GOT3 (cell line): ENCODE measurements at places on chromosomes 6 and 20.

DNA sequence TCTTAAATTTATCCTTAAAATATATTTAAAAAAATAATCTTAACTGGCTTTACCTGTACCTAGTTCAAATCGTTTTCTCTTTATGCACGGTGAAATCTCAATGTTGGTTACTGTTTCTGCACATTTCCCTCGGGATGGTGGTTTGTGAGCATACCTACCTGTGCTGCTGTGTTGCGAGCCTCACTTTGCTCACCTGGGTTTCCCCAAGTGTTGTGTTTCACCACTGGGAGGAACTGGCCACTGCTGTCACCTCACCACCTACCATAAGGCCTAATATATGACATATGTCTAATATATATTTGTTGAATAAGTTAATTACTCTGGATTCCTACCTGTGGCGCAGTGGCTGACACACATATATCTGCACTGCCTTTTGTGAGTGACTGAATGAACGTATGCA lies 493.5 kb upstream of the FLRT3 start:
- no peak for DNase-seq

GRCh38 chr20:62734881-62735280 lies 26.2 kb downstream of the NTSR1 start:
- DNase-seq: no peak

DNA sequence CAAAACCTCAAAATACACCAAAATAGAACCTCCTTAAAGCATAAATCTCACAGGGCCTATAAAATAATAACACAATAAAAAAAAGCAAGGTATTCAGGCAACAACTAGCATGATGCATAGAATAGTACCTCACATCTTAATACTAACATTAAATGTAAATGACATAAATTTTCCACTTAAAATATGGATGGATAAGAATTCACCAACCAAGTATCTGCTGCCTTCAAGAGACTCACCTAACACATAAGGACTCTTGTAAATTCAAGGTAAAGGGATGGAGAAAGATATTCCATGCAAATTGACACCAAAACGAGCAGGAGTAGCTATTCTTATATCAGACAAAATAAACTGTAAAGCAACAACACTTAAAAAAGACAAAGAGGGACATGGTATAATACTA lies 52.2 kb downstream of the PERP start:
- no peak for DNase-seq

GRCh38 chr20:45405571-45406259 lies 2.4 kb upstream of the DBNDD2 start:
- DNase-seq: no peak

DNA sequence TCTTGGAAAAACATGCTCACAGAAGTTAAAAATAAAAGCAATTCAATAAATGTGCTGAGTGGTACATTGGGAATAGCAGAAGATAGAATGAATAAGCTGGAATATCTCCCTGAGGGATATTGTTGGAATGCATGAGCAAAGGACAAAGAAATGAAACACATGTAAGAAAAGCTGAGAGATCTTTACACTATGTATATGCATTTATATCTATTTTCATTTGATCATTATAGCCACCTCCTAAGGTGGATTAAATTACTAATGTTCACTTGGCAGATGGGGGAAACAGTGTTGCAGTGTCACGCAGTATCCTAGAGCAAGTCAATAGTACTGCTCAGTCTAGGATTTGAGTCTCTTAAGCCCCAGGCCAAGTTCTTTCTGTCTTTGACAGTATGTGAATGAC lies 542.0 kb upstream of the MARCKS start:
- DNase-seq: no peak

GRCh38 chr6:101478891-101479290 lies 85.4 kb downstream of the GRIK2 start:
- no peak for DNase-seq

DNA sequence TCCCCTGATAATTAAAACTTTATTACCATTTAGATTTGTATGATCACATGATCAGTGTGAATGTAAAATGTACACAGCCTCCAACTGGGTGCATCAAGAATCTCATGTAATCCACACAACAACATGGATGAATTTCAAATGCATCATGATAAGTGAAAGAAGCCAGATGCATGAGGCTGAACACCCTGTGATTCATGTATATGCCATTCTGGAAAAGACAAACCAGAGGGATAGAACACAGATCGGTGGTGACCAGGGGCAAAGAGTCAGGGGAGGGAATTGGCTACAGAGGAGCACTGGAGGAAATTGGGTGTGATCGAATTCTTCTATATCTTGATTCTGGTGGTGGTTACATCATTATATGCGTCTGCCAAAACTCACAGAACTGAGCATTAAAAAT lies 170.7 kb upstream of the SLC24A3 start:
- no peak for DNase-seq

DNA sequence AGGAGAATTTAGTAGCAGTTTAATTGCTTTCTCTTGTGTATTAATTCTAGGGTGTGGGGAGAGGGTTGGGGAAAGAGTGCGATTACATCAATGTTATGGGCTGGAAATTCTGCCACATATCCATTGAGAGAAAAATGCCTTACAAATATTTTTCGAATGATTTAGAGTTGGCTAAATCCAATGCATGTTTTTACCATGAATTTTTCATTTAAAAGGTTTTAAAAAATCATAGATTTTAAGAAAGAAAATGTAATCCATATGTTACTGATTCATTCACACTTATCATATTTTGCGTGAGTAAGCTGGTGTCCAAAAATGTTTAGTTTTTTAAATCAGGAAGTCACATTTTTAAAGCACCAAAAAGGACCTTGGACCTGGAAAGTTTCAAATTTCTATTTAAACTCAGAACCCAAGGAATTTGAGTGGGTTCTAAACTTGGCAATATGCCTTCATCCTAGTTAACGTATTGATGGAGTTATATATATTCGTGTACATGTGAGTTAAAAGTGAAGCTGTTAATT lies 627.4 kb upstream of the CITED2 start:
- DNase-seq: no peak

DNA sequence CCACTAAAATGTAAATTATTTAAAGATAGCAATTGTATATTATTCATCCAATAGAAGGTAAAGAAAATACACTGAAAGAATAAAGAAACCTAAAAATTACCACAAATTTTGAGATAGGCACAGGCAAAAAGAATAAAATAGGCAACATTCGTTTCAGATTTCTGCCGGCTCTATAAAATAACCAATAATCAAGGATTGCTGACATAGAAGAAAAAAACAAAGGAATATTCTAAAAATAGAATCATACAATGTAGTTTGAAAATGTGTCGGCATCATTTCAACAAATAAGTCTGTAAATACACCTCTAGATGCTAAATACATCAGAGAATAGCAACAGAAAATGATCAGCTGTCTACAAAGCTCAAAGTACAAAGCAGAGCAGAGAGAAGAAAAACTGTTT lies 973.3 kb downstream of the EPHA7 start:
- no peak for DNase-seq

DNA sequence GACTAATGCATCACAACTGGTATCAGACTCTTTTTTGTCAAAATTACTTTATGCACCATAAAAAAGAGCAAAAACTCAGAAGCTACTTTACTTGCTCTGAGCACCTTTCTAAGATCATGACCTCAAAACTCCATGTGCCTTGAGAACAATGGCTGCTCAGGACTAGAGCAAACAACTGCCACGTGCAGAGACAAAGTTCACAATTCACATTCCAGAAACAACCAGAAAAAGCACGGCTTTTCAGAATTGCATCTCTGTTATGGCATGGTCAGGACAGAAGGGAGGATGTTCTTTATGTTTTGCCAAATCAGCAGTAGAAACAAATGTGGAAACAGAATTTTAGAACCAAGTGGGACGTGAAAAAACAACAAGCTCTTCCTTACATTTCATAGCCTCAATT lies 70.5 kb downstream of the CNKSR3 start:
- no peak for DNase-seq

DNA sequence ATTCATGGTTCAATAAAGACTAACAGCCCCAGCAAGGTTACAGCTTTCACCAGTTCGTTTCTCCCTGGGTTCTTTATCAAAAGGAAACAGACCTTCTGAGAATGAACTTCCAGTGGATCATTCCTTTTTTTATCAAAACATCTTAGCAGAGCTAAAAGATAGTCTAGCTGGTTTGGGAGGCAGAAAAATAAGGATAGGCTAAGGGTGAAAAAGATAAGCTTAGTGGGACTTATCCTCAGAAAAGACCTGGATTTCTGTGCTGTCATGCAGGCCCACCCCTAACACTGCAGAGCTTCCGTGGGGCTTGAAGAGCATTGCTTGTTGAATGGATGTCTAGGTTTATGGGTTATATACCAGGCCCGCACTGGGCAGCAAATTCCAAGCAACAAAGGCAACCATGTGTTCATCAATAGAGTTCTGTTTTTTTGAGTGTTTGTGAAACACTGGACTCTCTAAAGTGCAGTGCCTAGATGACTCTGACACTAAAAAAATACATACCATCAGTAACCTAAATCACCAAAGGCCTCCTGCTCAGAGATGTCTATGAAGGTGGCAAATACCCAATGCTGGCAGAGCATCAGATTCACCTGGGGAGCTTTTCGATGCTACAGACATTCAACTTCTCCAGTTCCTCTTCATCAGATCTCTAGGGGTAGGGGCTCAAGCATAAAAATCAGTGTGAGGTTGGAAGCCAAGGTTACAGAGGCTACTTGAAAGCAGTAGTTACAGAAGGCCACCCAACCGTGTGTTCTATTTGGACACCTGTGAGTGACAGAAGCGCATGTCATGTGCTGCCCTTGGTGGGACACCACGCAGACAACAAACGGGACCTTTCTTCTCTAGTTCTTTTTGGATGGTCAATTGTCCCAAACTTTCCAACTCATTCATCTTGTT lies 53.0 kb downstream of the TNFAIP3 start:
- no peak for DNase-seq

DNA sequence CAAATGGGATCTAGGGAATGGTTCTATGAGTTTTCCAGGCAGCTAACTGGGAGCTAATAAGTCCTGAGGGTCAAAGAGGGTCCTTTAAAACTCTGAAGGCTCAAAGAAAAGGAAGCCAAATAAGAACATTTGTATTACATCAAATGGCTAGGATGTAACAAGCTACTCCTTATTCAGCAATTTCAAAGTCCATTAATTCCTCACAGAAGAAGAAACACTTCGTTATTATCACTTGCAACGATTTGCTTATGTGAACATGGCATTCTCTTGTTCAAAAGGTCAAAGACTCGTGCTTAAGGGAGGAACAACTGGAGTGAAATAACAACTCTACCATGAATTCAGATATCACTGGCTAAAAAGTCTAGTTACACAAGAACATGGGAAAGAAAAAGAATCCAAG lies 70.8 kb upstream of the FBXO30 start:
- no peak for DNase-seq

GRCh38 chr6:18585032-18585573 lies 198.0 kb downstream of the RNF144B start:
- DNase-seq: no peak

GRCh38 chr6:148492654-148493290 lies 150.1 kb downstream of the SASH1 start:
- no peak for DNase-seq

- peak; percentile 81 for DNase-seq
Measured at GRCh38 chr6:43120944-43121913, 45.1 kb downstream of the PTK7 start.

DNA sequence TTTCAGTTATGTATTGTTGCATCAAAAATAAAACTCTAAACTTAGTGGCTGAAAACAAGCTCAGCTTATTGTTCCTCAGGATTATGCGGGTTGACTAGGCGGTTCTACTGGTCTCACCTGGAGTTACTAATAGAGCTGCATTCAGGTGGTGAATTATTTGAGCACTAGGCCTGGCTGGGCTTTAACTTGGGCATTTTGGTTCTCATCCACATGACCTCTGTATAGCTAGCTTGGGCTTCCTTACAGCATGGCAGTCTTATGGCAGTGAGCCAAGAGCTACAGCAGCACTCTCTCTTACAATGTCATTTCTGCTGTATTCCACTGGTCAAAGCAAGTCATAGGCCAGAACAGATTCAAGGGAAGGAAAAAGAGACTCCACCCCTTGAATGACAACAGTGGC lies 1.6 kb downstream of the PGBD1 start:
- DNase-seq: no peak

GRCh38 chr6:143449714-143450452 lies 612 bp downstream of the ADAT2 start:
- no peak for DNase-seq

DNA sequence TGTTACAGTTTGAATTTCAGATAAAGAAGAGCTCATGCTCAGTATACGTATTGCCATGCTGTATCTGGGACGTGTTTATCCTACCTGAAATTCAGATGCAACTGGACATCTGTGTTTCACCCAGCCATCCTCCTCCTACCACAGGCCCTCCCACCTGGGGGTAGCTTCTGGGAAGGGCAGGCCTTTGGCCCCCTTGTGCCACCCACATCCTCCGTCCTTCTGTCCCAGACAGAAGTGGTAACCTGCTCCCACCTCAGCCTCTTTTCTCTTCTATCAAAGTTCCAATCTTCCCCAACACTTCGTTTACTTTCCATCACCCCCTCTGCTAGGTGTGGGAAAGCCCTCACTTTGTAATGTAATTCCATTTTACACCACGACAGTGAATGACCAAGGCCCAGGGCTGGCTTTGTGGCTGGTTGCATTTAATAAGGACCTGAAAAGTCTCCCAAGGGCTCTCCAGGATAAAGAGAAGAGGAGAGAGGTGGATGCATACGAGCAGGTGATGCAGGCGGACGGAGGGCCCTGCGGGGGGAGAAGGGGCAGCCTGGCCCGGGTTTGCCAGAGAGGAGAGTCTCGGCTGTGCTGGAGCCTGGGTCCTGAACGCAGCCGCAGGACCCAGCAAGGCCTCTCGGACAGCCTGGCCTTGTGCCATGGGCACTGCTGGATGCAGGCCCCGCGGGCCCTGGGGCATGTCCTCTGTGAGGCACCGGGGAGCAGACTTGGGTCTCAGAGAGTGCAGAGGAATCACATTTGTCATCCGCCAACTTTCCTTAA lies 98.4 kb downstream of the PSMB1 start:
- no peak for DNase-seq

DNA sequence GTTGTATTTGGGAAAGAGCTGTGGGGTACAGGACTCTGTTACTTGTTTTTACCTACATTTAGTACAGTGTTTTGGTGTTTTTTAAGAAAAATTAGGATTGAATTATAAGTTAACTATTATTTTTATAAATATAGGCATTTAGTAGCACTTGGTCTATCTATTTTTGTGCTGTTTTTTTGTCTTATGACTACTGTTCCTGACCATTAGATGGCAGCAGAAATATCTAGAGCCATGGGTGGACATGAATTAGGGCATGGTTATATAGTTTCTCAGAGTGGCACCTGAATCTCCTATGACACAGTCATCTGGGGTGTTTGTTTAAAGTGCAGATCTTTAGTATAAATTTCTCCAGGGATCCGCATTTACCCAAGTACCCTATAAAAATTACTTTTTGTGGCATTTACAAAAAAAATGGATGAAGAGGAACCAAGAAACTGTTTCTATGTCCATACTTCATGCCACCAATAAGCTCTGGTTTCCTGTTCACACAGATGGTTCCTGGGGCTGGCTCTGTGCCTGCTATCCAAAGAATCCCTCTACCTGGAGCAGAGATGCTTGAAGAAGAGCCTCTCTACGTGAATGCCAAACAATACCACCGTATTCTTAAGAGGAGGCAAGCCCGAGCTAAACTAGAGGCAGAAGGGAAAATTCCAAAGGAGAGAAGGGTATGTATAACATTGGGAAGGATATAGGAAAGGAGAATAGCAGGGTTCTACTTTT lies 19.8 kb downstream of the NFYA start:
- no peak for DNase-seq

- DNase-seq: no peak
Measured at GRCh38 chr6:149867876-149868640, 3.9 kb upstream of the LRP11 start.
